ENCODE measurements at places on chromosomes 7 and 10.
A peak's percentile ranks its signal among the peaks of the same experiment; 100 is the strongest.

DNA sequence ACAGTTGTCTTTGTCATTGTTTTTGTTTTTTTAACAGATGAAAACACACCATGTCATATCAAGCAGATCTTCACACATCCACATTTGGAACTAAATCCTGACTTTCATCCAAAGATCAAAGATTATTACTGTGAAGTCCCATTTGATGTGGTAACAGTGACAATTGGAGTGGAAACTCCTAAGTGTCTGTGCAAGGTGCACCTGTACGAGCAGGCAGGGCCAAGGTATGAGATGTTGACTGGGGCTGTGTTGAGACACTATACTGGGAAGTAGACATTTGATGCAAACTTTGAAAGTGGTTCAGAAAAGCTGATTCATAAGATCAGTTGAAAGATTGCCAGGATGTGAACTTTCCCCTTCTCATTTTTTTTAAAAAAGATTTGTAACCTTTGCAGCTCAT is 152.3 kb downstream of the CPED1 start:
- no peak for DNase-seq

GRCh38 chr10:68156373-68157185 is 47.3 kb downstream of the MYPN start:
- peak; percentile 88 for DNase-seq

DNA sequence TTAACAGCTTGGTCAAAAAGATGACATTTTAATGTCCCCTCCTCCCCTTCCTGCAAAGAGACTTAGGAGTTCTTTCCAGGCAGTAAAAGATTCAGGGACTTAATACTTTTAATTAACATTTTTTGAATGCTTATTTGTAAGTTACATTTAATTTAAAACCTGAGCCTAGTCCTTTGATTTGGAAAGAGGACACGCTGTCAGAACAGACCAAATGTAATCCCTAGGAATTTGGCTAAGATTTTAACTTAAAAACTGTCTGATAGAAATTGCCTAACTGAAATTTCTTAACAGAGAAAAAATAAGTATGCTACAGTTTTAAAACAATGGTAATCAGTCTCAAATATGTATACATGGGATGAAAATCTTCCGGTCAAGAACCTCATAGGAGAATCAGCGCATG is 98.5 kb downstream of the NRP1 start:
- DNase-seq, result peak; percentile 75

DNA sequence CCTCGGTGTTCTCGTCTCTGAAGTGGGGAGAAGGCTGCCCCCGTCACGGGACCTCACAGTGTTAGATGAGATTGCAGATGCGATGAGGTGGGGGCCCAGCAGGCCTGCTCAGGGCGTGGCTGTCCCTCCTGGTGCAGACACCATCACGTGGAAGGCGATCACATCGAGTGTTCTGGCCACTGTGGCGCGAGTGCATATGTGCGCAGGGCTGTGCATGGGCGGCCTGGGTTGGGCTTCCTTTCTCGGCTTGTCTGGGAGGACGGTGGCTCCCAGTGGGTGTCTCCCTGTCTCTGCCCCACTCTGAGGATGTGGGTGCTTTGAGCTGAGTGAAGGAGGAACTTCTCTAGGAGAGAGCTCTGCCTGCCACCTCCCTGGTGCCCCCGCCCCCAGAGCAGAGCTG is 83.1 kb downstream of the LHPP start:
- DNase-seq, result no peak

DNA sequence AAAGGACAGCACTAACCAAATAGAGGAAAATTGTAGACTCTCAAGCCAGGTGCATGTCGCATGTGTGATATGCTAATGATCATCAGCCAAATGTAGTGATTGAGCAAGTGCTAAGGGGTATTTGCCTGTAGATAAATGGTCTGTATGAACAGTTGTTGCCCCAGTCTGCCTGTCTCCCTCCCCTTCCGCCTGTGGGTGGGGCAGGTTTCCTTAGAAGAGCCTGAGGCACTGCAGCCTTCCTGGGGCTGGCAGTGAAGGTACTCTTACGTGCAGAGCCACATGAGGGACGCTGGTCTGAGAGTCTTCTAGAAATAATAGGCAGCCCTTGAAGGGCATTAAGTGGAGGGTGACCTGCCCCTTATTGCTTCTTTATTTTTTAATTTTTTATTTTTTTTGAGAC is 152.1 kb downstream of the SNX10 start:
- no peak for DNase-seq

- no peak for DNase-seq
Observed at GRCh38 chr10:12181065-12181775, 14.5 kb downstream of the NUDT5 start.

DNA sequence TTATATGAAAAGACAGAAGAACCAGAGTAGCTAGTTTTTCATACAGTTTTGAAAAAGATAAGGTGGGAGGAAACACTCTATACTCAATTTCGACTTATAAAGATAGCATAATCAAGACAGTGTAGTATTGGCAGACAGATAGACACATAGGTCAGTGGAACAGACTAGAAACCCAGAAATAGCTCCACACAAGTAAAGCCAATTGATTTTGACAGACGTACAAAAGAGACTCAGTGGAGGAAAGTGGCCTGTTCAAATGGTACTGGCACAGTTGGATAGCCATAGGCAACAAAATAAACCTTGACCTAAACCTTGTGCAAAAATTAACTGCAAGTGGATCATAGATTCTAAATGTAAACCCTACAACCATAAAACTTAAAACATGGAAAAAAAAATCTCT is 46.8 kb downstream of the MAPK8 start:
- no peak for DNase-seq

DNA sequence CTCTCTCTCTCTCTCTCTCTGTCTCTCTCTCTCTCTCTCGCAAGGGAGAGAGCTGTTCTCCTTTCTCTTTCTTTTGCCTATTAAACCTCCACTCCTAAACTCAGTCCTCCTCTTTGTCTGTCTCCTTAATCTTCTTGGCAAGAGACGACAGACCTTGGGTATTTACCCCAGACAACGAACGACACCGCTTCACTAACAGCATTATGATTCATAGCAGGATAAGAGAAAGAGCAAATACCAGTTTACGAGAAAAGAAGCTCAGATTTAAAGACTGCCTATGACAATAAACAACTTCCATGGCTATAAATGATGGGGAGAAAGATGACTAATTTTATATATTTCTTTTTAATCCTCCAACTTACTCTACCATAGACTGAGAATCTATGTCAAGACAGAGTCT is 1396.5 kb upstream of the CELF2 start:
- no peak for DNase-seq

GRCh38 chr7:70907259-70908247 is 224.4 kb upstream of the GALNT17 start:
- no peak for DNase-seq

- DNase-seq, result peak; percentile 99
Observed at GRCh38 chr10:4344492-4344994, 481.5 kb upstream of the AKR1E2 start.

- peak; percentile 81 for DNase-seq
Observed at GRCh38 chr10:44857363-44858016, 53.6 kb upstream of the TMEM72 start.

GRCh38 chr10:79321951-79322350 is 25.3 kb upstream of the PPIF start:
- no peak for DNase-seq

DNA sequence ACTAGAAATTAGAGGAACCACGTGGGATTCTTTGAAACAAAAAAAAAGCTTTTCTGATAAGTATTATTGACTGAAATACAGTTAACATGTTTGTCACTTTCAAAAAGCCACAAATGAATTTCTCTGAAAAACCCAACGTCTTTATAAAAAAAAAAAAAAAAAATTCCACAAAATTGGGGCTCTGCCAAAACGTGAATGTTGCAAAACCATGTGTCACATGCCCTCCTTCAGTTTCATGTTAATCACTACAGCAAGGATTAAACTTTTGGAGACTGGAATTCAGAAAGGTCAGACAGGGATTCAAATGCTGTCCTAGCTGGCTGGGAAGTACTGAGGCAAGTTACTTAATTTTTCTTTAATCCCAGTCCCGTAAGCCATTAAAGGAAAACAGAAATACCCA is 278.0 kb upstream of the KLF14 start:
- DNase-seq, result peak; percentile 93
